ENCODE measurements at places on chromosomes 11 and 22.

GRCh38 chr11:71489311-71490043 is 36.5 kb downstream of the NADSYN1 start:
- DNase-seq, result no peak

GRCh38 chr22:43038325-43038724 is 23.4 kb upstream of the PACSIN2 start:
- no peak for DNase-seq

DNA sequence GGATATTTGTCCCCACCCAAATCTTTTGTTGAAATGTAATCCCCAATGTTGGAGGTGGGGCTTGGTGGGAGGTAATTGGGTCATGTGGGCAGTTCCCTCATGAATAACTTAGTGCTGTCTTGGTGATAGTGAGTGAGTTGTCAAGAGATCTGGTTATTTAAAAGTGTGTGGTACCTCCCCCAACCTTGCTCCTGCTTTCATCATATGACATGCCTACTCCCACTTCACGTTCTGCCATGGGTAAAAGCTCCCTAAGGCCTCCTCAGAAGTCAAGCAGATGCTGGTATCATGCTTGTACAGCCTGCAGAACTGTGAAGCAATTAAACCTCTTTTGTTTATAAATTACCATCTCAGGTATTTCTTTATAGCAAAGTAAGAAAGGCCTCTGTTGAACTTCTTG is 30.6 kb downstream of the AAMDC start:
- no peak for DNase-seq

DNA sequence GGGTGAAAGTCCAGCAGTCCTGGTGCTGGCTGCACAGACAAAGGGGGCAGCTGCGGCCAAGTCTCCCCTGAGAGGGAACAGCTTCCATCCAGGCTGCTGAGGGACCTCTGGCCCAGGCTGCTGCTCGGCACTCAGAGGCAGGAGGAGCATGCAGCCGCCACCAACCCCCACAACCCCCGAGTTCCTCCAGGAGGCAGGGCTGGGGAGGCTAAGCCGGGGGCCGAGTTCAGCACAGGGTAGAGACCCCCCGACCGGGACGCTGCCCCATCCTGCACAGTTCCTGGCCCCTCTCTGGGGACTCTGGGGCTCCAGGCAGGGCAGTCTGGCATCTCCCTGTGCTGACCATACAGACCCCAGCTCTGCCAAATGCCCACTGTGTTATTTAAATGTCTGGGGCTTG is 20.2 kb downstream of the IGSF9B start:
- peak; percentile 61 for DNase-seq

DNA sequence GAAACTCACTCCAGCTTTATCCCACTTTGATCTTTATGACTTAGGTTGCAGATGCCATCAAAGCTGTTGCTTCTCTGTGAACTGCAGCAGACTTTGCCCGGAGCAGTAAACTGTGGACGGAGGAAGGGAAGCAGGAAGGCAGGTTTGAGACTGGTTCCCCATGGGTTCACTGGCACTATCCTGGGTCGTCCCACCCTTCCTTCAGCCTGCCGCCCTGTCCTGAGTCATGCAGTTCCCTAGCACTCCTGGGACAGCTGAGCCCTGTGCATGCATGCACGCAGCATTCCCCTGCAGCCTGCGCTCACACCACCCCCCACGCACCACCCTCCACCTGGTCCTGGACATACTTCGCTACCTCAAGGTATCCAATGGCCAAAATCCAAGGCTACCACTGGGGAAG is 23.5 kb upstream of the P2RY2 start:
- no peak for DNase-seq

DNA sequence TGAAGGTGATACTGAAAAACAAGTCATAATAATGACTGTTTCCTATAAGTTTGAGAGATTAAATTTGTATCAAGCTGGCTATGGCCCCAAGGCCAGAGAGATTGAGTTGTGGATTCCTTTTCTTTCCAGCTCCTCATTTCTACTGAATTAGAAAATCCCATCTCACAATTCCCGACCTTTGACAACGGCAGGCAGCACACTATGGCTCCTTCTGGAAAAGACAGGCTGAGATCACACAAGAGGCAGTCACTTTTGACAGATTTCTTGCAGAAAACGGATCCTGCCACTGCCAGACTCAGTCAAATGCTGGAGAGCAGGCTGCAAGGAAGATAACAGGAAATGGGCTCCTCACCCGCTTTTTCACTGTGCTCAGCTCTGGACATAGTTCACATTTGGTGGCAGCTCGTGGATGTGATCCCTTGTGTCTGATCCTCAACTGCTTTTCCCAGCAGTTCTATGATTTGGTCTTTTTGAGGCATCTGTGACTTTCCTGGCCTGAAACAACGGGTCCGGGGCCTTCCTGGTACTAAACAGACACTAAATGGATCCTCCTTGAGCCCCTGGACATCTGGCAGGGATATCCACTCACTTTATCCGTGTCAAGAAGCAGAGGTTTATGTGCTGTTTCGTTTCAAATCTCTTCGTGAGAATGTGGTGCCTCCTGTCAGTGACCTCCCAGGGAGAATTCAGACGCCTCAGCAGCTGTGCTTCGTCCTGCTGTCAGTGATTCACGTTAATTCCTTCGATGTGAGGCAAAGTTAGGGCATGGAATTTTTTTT is 26.1 kb upstream of the RTL6 start:
- peak; percentile 55 for DNase-seq

DNA sequence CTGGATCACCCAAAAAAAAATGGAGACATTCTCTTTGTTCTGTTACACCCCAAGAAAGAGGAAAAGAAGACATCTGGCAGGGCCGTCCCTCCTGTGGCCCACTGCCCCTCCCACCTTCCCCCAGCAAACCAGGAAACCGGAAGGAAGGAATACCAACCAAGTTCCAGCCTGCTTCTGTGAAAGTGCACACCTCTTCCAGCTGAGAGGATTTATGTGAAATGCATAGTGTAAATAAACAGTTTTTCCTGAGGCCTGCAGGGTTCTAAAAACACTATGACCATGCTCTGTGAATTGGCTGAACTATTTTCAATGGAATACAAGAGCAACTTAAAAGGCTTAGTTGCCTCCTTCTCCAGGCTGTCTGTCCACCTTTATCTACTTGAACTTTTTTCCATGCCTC is 50.0 kb upstream of the CHST1 start:
- peak; percentile 24 for DNase-seq

GRCh38 chr11:368414-369335 is 624 bp upstream of the B4GALNT4 start:
- peak; percentile 70 for DNase-seq

- DNase-seq, result peak; percentile 67
These were observed 2.4 kb downstream of the SIDT2 start for GRCh38 chr11:117180661-117181585.

- DNase-seq, result no peak
These were observed 13.5 kb downstream of the NUMA1 start for GRCh38 chr11:72066855-72067254.

DNA sequence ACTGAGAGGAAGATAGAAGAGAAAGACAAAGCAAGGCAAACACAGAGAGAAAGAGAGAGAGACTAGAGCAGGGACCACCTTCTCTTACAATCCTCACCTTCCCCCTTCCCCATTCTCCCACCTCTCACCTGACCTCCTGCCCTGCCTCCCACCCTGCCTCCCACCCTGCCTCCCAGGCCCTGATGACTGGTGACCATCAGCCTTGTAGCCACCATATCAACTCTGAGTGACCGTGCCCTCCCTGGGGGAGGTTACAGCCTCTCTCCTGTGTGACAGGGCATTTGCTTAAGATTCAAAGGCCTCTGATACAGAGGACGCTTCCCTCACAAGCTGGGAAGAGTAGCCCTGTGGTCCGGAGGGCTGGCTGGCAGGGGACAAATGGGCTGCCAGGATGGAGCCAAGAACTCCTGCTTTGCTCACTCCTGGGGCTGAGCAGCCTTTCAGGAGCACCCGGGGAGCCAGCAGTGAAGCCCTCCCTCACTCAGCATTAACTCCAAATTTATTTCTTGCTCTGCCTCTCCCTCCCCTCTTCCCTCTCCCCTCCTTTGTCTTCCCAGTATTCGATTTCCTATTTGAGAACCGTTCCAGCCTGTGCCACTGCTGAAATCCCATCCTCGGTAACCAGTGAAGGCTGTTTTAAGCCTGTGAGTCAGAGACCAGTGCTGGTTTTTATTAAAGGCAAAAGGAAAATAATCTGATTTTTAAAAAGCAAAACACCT is 125.2 kb upstream of the SYT13 start:
- DNase-seq, result peak; percentile 68

GRCh38 chr11:127790592-127790991 is 790.0 kb upstream of the KIRREL3 start:
- DNase-seq, result peak; percentile 35

DNA sequence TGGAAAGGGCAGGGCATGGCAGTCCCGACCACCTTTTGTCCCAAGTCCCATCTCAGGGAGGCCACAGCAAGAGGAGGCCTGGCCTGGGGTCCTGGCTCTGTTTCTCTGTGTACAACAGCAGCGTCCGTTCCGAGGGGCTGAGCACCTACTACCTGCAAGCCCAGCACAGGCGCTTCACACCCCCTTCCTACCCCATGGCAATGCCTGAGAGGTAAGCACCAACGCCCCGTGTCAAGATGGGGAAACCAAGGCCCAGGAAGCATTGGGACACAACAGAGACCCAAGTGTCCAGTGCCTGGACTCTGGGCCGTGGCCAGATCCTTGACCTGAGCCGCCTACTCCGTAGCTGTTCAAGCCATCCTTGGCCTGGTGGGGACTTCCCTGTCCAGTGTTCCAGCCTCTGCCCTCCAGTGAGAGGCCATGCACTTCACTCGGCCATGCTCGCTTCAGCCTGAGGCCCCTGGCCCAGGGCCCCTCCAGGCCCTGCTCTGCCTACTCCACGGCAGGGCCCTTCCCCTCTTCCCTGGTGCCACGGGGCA is 14.3 kb upstream of the TCF20 start:
- no peak for DNase-seq

GRCh38 chr11:29319210-29319609 is 697.6 kb downstream of the KCNA4 start:
- no peak for DNase-seq

- peak; percentile 72 for DNase-seq
These were observed 475 bp downstream of the MAPK12 start for GRCh38 chr22:50260801-50261614.

DNA sequence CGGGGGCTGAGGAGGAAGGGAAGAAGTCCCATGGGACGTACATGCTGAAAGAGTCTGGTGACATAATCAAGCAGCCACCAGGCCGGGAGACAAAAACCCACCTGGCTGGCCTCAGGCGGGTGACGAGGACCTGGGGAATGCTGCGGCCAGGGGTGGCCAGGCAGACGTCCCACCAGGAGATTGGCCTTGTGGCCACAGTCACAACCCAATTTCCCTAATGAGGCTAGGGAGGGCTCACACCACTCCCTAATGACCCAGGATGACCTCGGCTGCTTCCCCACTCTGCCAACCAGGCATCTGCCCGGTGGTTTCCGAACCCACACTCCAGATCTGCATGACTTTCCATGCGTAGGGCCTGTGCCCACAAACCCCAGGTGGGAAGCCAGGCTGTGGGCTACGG is 66.9 kb downstream of the SCUBE1 start:
- DNase-seq, result no peak

GRCh38 chr11:95241681-95242081 is 10.7 kb upstream of the SESN3 start:
- no peak for DNase-seq

GRCh38 chr11:75867778-75868374 is 52.9 kb downstream of the UVRAG start:
- DNase-seq, result peak; percentile 85

- DNase-seq, result no peak
These were observed 84.8 kb downstream of the MTNR1B start for GRCh38 chr11:93054279-93054678.

DNA sequence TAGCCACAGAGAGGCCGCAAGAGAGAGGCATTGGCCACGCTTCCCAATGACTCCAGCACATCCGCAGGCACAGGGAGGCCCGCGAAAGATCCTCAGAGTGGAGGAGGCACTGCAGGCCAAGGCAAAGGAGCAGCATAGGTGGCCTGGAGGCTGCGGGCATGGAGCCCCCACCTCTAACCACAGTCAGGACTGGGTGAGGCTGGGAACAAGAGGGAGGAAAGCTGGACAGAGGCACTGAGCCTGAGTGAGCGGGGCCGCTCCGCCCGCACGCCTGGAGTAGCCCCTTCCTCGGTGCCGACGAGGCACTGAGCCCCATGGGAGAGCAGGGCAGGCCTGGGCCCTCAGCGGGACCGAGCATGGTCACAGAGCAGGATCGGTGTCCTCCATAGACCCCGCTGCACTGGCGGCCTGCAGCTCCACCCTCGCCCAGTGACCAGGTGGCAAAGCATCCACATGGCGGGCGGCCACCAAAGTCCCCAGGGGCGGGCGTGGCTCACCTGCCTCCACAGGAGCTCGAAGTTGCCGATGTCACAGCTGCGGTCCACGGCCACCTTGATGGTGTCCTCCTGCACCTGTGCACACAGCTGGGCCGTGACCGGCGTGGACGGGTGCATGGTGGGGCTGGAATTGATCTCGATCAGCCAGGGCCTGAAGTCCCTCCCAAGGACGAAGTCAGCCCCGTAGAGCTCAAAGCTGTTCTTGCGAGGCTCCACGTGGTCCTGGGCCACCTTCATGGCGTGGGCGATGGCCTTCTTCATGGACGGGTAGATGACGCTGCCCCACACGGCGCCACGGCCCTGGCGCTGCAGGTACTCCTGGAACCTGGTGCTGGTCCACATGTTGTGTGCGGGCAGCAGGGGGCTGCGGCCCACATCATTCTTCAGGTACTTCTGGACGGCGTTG is 18.9 kb upstream of the IL17REL start:
- no peak for DNase-seq

GRCh38 chr11:115505175-115505574 is 960 bp upstream of the CADM1 start:
- DNase-seq, result no peak

DNA sequence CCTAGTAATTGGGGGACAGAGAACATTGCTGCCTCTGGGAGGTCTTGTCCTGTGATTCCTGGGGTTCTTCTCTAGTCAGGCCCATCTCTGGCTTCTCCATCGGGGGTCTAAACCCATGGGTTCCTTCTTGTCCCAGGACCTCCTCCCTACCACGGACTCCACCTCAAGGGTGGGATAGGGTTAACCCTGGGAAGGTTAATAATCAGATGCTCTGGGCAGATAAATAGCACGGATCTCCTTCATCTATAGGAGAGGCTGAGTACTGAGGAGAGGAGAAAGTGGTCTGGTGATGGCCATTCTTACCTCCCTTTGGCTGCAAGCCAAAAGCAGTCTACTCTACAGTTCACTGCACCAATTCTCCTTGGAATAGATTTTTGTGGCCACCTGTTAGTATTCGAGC is 10.5 kb downstream of the HEPHL1 start:
- DNase-seq, result no peak

- DNase-seq, result no peak
These were observed 918 bp downstream of the CHORDC1 start for GRCh38 chr11:90221803-90222458.

DNA sequence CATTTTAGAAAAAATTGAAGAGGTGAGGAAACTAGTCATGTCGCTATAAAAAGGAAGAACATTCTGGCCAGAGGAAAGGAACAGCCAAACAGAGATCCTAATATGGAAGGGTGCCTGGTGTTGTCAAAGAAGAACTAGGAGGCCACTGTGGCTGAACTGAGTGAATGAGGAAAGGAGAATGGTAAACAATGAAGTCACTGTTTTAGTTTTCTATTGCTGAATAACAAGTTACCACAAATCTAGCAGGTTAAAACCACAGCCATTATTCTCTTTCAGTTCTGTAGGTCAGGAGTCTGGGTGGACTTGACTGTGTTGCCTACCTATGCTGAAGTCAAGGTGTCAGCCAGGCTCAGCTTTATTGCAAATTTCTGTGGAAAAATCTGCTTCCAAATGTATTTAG is 549.3 kb upstream of the CCDC90B start:
- no peak for DNase-seq

All from eye (tissue), 1 donor.